Fibroblast of mammary gland (primary cell): ENCODE measurements at places on chromosomes 12 and 14.

- DNase-seq = no peak
These were observed 306.7 kb downstream of the EMP1 start for GRCh38 chr12:13503094-13503835.

DNA sequence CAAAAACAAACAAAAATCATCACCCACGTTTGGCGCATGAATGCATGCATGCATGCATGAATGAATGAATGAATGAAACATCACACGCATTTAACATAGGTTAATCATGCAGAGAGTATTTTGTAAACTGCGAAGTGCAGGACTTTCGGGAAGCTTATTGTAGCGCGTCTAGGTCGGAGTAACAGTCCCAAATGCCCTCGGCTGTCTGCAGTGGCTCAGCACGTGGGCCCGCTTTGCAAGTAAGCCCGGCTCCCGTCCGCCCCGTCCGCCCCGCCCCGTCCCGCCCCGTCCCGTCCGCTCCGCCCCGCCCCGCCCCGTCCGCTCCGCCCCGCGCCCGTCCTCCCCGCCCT lies 263 bp upstream of the IFT81 start:
- DNase-seq = no peak

- DNase-seq = peak; percentile 31
These were observed 286.3 kb downstream of the DPF3 start for GRCh38 chr14:72607386-72608130.

DNA sequence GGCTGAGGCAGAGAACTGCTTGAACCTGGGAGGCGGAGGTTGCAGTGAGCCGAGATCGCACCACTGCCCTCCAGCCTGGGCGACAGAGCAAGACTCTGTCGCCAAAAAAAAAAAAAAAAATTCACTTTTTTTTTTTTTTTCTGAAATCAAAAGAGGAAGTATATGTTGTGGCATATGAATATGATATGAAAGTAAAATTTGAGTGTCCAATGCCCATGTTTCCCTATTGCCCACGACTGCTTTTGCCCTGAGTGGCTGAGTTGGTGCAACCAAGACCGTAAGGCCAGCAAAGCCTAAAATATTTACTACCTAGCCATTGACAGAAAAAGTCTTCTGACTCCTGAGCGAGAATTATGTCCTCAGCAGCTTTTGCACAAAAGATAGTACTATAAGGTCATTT lies 101.7 kb upstream of the PARP11 start:
- DNase-seq = no peak

GRCh38 chr12:10386857-10387256 lies 3.0 kb downstream of the KLRK1 start:
- DNase-seq = peak; percentile 25
